ENCODE measurements at places on chromosomes 2 and 18.
A peak's percentile ranks its signal among the peaks of the same experiment; 100 is the strongest.

- peak overlapping the region; percentile 40 for H3K27ac ChIP-seq
- H3K27me3 ChIP-seq = no peaks in the 10 kb centered on the region
- DNase-seq = no peak
- peaks cover 2% of the 10 kb centered on the region for H3K36me3 ChIP-seq
- peak overlapping the region; percentile 25 for H3K4me3 ChIP-seq
Measured at GRCh38 chr2:171712051-171712450, 24.8 kb downstream of the DYNC1I2 start.

- no peaks in the 10 kb centered on the region for H3K36me3 ChIP-seq
- H3K4me1 ChIP-seq = no peaks in the 10 kb centered on the region
- H3K27ac ChIP-seq = no peak overlapping the region
- no peak overlapping the region for H3K4me3 ChIP-seq
- H3K27me3 ChIP-seq = no peaks in the 10 kb centered on the region
Measured at GRCh38 chr2:33670392-33670937, 71.4 kb upstream of the FAM98A start.

DNA sequence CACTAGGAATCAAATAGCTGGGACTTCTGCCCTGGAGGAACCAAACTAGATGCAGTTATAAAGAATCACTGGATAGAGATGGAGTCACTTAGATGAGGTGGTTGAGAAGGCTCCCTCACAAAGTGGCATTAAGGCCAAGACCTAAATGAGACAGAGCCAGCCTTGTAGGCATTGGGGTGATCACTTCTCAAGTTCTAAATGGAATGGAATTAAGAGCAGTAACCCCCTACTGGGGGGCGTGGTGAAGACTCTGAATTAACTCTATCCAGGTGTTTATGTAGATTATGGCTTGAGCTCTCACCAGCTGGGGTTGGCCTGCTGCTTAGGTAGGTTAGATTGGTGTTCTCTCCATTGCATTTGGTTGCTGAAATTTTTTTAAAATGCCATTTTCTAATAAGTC lies 71.3 kb downstream of the TTC27 start:
- peaks cover 4% of the 10 kb centered on the region for H3K36me3 ChIP-seq
- no peak for DNase-seq
- H3K27me3 ChIP-seq = no peaks in the 10 kb centered on the region
- no peak overlapping the region for H3K27ac ChIP-seq
- no peak overlapping the region for H3K4me3 ChIP-seq

- H3K27ac ChIP-seq = no peak overlapping the region
- no peaks in the 10 kb centered on the region for H3K27me3 ChIP-seq
- DNase-seq = no peak
- no peak overlapping the region for H3K4me3 ChIP-seq
- no peaks in the 10 kb centered on the region for H3K4me1 ChIP-seq
Measured at GRCh38 chr2:23053601-23054000, 331.4 kb upstream of the KLHL29 start.

DNA sequence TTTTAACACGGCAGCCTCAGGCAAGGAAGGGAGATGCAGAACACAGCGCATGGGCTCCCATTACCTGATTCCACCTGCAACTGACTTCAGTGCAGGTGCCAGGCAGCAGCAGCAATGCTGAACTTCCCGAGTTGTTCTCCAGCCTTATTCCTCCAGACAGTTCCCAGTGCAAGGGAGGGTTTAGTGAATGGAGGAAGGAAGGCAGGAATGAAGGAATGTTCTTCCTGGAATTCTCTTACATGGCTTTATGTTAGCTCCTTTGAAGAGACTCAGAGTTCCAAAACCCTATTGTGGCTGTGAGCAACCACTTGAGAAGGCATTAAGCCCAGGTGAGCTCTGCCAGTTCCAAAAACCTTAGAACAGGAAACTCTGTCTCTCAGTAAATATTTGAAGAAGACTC lies 45.5 kb downstream of the SERPINB7 start:
- no peak overlapping the region for H3K27ac ChIP-seq
- H3K36me3 ChIP-seq = no peaks in the 10 kb centered on the region
- peaks cover 6% of the 10 kb centered on the region for H3K4me1 ChIP-seq
- H3K4me3 ChIP-seq = no peak overlapping the region
- DNase-seq = no peak

GRCh38 chr2:14615121-14615520 lies 17.4 kb upstream of the LRATD1 start:
- no peaks in the 10 kb centered on the region for H3K36me3 ChIP-seq
- H3K4me3 ChIP-seq = no peak overlapping the region
- H3K27ac ChIP-seq = no peak overlapping the region
- no peaks in the 10 kb centered on the region for H3K4me1 ChIP-seq
- H3K27me3 ChIP-seq = no peaks in the 10 kb centered on the region
- DNase-seq = no peak

- no peaks in the 10 kb centered on the region for H3K36me3 ChIP-seq
- peaks cover 3% of the 10 kb centered on the region for H3K4me1 ChIP-seq
- no peak overlapping the region for H3K27ac ChIP-seq
- DNase-seq = no peak
Measured at GRCh38 chr2:24382363-24383073, 22.2 kb upstream of the ITSN2 start.

DNA sequence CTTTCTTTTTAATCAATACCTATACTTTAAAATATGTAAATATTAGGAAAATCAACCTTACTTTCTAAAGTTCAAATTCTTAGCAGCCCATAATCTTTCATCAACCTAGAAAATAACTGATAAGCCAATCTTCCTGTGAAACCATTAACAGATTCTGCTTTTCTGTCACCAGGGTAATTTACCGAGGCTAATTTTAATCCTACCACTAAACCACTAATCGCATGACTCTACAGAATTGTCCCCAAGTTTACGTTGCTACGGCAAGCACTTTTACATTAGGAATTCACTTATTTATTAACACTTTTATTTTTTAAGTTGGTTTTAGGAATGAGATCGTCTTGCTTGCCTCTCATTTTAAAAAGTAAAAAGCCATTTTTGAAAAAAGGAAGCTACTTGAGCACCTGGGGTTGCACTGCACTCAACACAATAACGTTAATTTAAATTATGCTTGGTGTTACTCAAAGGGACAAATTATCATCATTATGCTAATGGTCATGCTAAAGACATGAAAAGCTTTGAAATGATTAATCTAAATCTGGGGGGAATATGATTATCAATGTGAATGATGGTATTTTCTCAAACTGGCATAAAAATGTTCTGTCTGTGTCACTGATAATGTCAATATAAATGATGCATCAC lies 10.2 kb downstream of the ZNF516 start:
- peaks cover 9% of the 10 kb centered on the region for H3K36me3 ChIP-seq
- peaks cover 16% of the 10 kb centered on the region for H3K4me1 ChIP-seq
- no peaks in the 10 kb centered on the region for H3K27me3 ChIP-seq
- no peak overlapping the region for H3K4me3 ChIP-seq

DNA sequence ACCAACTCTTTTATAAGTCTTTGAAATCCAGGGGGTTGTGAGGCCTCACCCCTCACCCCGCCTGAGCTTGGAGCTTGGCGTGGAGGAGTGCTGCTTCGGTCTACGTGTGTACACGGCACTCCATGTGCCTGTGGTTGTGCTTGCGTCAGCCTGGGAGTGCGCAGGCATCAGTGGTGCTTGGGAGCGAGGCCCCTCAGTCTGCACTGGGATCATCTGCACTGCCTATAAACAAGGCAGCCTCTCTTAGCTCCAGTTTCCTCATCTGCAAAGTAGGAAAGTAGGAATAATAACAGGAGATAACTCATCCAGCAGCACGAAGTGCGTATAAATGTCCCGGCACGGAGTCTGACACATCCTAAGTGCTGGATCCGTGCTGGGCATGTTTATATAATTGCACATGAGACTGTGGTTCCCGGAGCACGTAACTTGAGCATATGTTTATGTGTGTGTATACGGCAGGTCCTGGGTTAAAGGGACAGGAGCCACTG lies 1.2 kb downstream of the GYPC start:
- H3K4me3 ChIP-seq = no peak overlapping the region
- no peak for DNase-seq
- no peaks in the 10 kb centered on the region for H3K4me1 ChIP-seq

- no peak overlapping the region for H3K4me3 ChIP-seq
- no peaks in the 10 kb centered on the region for H3K27me3 ChIP-seq
- peaks cover 16% of the 10 kb centered on the region for H3K4me1 ChIP-seq
- H3K36me3 ChIP-seq = no peaks in the 10 kb centered on the region
Measured at GRCh38 chr2:46922606-46923005, 7.0 kb upstream of the MCFD2 start.

- DNase-seq = no peak
- no peaks in the 10 kb centered on the region for H3K4me1 ChIP-seq
- no peaks in the 10 kb centered on the region for H3K27me3 ChIP-seq
- H3K4me3 ChIP-seq = no peak overlapping the region
Measured at GRCh38 chr2:197298609-197299008, 12.0 kb downstream of the ANKRD44 start.

GRCh38 chr2:28447943-28448792 lies 47.7 kb upstream of the PLB1 start:
- H3K4me1 ChIP-seq = peaks cover 63% of the 10 kb centered on the region
- peak overlapping the region; percentile 82 for H3K27ac ChIP-seq
- no peaks in the 10 kb centered on the region for H3K36me3 ChIP-seq

GRCh38 chr2:42233976-42234441 lies 64.9 kb downstream of the EML4 start:
- H3K36me3 ChIP-seq = no peaks in the 10 kb centered on the region
- peaks cover 5% of the 10 kb centered on the region for H3K4me1 ChIP-seq
- no peak for DNase-seq
- no peak overlapping the region for H3K27ac ChIP-seq
- no peak overlapping the region for H3K4me3 ChIP-seq
- no peaks in the 10 kb centered on the region for H3K27me3 ChIP-seq

DNA sequence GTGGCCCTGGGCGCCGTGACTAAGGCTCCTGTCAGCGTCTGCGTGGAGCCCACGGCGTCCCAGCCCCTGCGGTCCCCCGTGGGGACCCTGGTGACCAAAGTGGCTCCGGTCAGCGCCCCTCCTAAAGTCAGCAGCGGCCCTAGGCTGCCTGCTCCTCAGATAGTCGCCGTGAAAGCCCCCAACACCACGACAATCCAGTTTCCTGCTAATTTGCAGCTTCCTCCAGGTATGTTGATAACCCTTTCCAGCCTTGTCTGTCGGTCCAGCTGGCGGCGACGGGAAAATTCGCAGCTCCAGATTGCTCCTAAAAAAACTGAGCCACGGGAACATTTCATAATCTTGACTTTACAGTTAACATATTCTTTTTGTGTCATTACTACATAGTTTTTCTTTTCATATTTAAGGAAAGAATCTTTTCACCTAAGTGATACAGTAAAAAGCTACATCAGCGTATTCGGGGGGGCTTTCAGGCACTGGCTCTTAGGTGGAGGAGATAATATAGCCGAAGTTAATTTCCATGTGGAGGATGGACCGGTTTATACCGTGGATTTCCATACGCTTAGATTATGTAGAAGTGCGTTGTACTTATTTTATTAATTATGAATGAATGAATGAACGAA lies 916 bp downstream of the TAF4B start:
- DNase-seq = no peak
- no peaks in the 10 kb centered on the region for H3K36me3 ChIP-seq
- peaks cover 35% of the 10 kb centered on the region for H3K4me1 ChIP-seq
- H3K4me3 ChIP-seq = peak overlapping the region; percentile 89
- no peaks in the 10 kb centered on the region for H3K27me3 ChIP-seq

- peak overlapping the region; percentile 36 for H3K4me3 ChIP-seq
- H3K27ac ChIP-seq = no peak overlapping the region
- peaks cover 36% of the 10 kb centered on the region for H3K27me3 ChIP-seq
- DNase-seq = no peak
Measured at GRCh38 chr2:45169339-45170190, 160.3 kb upstream of the SIX2 start.

DNA sequence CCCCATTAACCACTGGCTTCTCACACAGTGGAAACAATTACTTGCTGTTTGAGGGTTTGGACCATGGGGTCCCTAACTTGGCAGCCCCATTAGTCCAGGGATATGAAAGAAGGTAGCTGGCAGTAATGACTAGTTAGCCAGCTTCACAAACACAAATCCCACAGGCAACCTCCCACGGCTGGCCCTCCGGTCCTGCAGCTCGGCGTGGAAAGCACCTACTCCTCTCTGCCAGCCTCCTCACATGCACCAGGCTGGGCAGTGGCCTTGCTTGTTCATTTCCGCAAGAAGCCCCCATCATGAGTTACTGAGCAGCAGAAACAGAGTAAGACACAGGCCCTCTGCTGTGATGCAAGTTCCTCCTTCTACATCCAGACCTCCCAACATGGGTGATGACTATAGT lies 13.7 kb downstream of the C1QL2 start:
- H3K36me3 ChIP-seq = no peaks in the 10 kb centered on the region
- no peak overlapping the region for H3K4me3 ChIP-seq
- H3K27ac ChIP-seq = no peak overlapping the region

- no peak overlapping the region for H3K4me3 ChIP-seq
- no peaks in the 10 kb centered on the region for H3K36me3 ChIP-seq
- no peak overlapping the region for H3K27ac ChIP-seq
- no peaks in the 10 kb centered on the region for H3K4me1 ChIP-seq
Measured at GRCh38 chr18:79560042-79560860, 119.4 kb upstream of the CTDP1 start.

- no peak overlapping the region for H3K4me3 ChIP-seq
- H3K27me3 ChIP-seq = no peaks in the 10 kb centered on the region
- no peaks in the 10 kb centered on the region for H3K4me1 ChIP-seq
- H3K27ac ChIP-seq = no peak overlapping the region
- DNase-seq = no peak
Measured at GRCh38 chr2:71256421-71256820, 29.5 kb upstream of the PAIP2B start.

DNA sequence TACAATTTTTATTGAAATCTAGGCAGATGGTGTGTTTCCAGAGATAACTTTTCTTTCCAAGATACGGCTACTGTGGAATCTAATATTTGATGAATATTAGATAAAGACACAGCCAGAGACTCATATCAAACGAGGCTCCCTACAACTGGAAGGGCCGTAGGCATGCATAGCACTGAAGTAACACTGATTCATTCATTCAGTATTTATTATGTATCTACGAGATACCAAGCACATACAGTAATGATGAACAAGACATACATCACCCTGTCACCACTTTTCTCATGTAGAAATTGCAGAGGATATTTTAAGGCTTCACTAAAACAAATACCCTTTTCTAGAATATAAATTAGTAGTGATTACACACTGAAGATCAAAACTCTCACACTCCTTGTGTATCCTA lies 74.5 kb downstream of the KCTD18 start:
- H3K27ac ChIP-seq = no peak overlapping the region
- DNase-seq = no peak
- H3K27me3 ChIP-seq = no peaks in the 10 kb centered on the region
- no peak overlapping the region for H3K4me3 ChIP-seq
- no peaks in the 10 kb centered on the region for H3K4me1 ChIP-seq

DNA sequence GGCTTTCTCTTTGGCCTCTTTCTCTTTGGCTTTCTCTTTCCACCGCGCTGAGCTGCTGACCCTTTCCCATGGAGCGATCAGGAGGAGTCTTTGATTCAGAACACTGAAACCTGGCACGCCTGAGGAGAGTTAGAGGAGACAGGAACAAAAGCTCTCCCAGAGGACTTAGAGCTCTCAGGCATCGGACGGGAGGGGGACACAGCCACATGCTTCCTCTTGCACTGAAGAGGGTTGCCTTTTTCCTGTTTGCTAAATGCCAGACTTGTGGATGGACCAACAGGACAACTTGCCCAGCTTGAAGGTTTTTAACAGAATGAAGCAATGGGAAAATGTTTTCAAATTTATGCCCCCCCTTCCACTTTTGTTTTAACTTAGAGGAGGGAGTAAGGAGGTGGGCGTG lies 3.6 kb upstream of the PTPN18 start:
- peaks cover 10% of the 10 kb centered on the region for H3K36me3 ChIP-seq
- H3K4me1 ChIP-seq = no peaks in the 10 kb centered on the region
- no peak overlapping the region for H3K4me3 ChIP-seq
- no peak overlapping the region for H3K27ac ChIP-seq
- DNase-seq = no peak
- H3K27me3 ChIP-seq = no peaks in the 10 kb centered on the region

GRCh38 chr2:101330253-101330933 lies 21.9 kb upstream of the RNF149 start:
- no peak overlapping the region for H3K4me3 ChIP-seq
- H3K4me1 ChIP-seq = peaks cover 35% of the 10 kb centered on the region
